Activated CD8-positive, alpha-beta T cell treated with anti-CD3 and anti-CD28 coated beads for 36 hours (primary cell): ENCODE measurements at places on chromosomes 3 and 15. TPM values are rescaled to one million over a fixed set of nuclear protein-coding genes. Genes with fewer than 3 reads are reported as not detected.

- no peak overlapping the region for H3K27ac ChIP-seq
- peaks cover 13% of the 10 kb centered on the region for H3K4me1 ChIP-seq
Measured at GRCh38 chr3:160949460-160949859, 155.7 kb downstream of the B3GALNT1 start.

The TGM5 gene
- total RNA-seq: 0.11 TPM

The CTXN2 gene
- total RNA-seq: not detected

The TNFAIP8L3 gene
- 0.14 TPM for total RNA-seq

GRCh38 chr3:37660782-37661181 is 200.9 kb upstream of the CTDSPL start:
- no peaks in the 10 kb centered on the region for H3K4me1 ChIP-seq
- H3K27ac ChIP-seq: no peak overlapping the region
- H3K27me3 ChIP-seq: peaks cover 6% of the 10 kb centered on the region
- no peak overlapping the region for H3K4me3 ChIP-seq
- H3K36me3 ChIP-seq: no peaks in the 10 kb centered on the region
- no peak for DNase-seq

DNA sequence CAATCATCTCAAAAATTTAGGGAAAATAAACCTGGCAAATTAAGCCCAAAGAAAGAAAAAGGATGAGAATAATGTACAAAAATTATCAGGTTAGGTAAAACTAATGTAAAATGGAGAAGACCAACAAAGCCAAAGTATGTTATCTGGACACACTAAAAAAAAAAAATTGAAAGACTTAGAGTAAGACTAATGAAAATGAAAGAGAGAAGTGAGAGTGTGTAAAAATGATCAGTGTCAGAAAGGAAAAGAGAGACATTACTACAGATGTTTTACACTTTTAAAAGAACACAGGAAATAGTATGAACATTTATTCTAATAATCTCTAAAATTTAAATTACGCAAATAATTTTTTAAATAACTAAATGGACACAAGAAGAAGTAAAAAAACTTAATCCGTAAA is 573.3 kb upstream of the NR2F2 start:
- H3K36me3 ChIP-seq: no peaks in the 10 kb centered on the region
- no peak overlapping the region for H3K4me3 ChIP-seq
- peaks cover 4% of the 10 kb centered on the region for H3K27me3 ChIP-seq
